ENCODE measurements at places on chromosomes 6 and 20.

GRCh38 chr6:126945150-126945685 is 173.3 kb upstream of the RSPO3 start:
- no peak for DNase-seq

- no peak for DNase-seq
Observed at GRCh38 chr6:128446497-128446896, 73.9 kb downstream of the PTPRK start.

GRCh38 chr6:156169371-156169770 is 607.8 kb upstream of the ARID1B start:
- DNase-seq = peak; percentile 38

- no peak for DNase-seq
Observed at GRCh38 chr6:116369964-116370759, 585 bp upstream of the DSE start.

- DNase-seq = no peak
Observed at GRCh38 chr20:21522481-21523280, 8.8 kb upstream of the NKX2-2 start.

DNA sequence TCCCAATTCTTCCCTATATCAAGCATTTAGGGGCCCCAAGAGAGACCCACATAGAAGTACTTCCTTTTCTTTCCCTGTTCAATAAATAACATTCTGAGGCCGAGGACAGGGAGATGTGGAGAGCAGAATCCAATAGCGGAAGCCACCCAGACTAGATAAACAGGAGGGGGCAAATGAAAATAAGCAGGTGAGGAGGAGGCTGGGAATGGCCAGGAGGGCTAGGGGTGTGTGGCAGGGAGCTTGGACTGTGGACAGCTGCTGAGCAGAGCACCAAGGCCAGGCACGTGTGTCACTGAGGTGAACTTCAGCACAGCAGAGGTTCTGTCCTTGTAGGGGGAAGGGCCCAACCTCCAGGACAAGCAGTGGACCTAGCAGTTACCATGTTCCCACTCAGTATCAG is 339.2 kb downstream of the FOXA2 start:
- DNase-seq = no peak

DNA sequence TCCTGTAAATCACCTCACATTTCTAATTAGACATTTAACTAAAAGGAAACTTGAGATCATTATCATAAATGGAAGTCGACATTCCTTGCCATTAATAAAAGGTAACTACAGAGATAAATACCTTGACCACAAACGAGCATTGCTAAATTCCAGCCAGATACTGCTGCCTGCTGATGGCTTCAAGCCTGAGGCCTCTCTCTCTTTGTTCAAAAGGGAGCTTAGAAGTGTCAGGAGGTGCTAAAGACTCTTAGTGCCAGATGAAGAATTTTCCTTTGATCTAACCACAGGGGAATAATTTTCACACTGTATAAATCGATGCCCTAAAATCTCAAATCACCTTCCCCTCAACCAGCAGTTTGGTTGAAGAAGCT is 248.2 kb upstream of the PMEPA1 start:
- no peak for DNase-seq

- DNase-seq = no peak
Observed at GRCh38 chr6:119443993-119444641, 94.6 kb upstream of the MAN1A1 start.

GRCh38 chr6:112470376-112470775 is 123.2 kb downstream of the RFPL4B start:
- DNase-seq = no peak

Data from fibroblast of skin of back (primary cell).